ENCODE measurements at places on chromosomes 1 and 21.
A peak's percentile ranks its signal among the peaks of the same experiment; 100 is the strongest.

DNA sequence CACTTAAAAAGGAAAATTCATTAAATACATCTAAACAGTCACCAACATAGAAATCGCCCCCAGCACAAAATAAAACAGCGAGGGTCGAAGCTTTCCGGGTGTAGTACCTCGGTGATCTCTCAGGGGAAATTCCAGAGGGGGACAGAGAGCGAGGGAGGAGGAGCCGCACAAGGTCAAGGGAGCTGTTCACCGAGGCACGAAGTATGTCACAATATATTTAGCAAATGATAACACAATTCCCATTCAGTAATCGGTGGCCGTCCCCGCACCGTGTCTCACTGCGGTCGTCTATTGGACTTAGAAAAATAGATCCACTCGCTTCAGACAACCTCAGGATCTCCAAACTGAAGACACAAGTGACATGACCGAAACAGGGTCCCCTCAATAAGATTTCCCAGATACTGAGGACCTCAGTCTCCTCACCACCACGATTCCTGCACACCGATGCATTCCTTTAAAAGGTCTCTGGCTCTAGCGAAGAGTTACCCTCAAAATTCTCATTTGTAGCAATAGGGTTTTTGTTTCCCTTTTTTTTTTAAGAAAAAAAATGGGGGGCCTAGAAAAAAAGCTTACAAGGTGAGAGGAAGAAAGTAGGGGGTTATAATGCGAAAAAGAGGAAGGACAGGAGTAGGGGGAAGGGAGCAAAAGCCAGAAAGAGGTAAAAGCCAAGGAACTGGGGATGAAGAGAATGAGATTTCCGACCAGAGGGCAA lies 1.1 kb downstream of the LPGAT1 start:
- DNase-seq: no peak

- no peak for DNase-seq
Observed at GRCh38 chr1:220707160-220707559, 17.0 kb downstream of the C1orf115 start.

DNA sequence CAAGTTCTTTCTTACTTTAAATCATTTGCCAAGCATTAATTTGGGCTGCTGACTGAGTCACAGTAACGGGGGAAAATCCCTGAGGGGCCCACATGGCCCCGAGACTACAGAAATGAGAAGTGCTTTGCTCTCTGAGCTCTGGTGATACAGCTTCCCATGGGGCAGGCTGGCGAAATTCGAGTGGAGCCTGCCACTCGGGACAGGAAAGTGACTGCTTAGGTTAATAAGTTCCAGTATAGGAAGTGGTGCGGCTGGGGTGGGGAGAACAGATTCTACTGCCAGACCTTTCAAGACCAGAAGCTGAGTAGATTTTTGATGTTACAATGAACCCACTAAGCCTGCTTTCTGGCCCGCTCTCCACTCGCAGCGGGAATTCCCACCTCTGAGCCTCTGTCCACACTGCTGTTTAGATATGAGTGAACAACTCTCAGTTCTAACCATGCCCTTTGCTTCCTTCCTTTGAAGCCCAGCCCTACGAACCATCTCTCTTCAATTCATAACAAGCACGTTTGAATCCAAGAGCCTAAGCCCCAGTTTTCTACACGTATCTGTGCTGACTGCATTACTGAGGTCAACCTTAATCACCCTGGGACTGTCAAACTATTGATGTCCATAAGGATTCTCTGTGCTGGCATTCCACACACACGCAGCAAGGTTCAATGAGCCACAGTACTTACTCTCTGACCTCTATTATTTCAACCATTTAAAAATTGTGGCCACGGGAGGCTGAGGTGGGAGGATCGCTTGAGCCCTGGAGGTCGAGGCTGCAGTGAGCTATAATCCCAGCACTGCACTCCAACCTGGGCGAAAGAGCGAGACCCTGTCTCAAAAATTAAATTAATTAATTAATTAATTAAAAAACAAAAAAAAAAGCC lies 9.6 kb downstream of the ZBTB17 start:
- peak; percentile 67 for DNase-seq

- peak; percentile 81 for DNase-seq
Observed at GRCh38 chr21:14312871-14313270, 70.1 kb downstream of the HSPA13 start.

DNA sequence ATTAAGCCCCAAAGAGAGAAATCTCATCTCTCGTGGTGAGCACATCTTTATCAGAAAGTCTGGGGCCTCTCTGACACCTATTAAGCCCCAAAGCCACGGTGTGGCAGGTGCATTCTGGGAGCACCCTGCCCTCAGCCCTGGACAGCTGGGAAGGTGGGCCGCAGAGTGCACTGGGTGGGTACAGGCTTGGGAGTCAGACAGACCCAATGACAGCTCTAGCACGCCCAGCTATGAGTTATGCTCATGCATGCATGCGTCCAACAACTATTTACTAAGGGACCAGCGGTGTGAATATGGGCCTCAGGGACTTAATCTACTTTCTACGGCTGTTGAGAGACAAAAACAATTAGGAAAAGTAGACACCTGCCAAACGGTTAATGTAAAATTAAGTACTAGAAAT lies 46.6 kb downstream of the SLC66A1 start:
- DNase-seq: no peak

- DNase-seq: no peak
Observed at GRCh38 chr1:184032930-184033418, 4.6 kb downstream of the COLGALT2 start.

DNA sequence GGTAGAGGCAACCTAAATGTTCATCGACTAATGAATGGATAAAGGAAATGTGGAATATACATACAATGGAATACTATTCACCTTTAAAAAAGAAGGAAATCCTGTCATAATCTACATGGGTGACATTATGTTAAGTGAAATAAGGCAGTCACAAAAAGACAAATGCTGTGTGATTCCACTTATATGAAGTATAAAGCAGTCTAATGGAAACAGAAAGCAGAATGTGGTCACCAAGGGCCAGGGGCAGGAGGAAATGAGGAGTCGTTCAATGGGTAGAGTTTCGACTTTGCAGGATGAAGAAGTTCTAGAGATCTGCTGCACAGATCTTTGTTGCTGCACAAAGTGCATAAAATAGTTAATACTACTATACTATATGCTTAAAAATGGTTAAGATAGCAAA lies 7.8 kb downstream of the DIPK1A start:
- DNase-seq: peak; percentile 79

GRCh38 chr1:31227891-31228568 lies 11.7 kb downstream of the NKAIN1 start:
- DNase-seq: no peak

- peak; percentile 53 for DNase-seq
Observed at GRCh38 chr1:245888809-245889208, 618.3 kb downstream of the SMYD3 start.

Measured in MV-4-11 (cell line).